ENCODE measurements at places on chromosomes 7 and 10.

DNA sequence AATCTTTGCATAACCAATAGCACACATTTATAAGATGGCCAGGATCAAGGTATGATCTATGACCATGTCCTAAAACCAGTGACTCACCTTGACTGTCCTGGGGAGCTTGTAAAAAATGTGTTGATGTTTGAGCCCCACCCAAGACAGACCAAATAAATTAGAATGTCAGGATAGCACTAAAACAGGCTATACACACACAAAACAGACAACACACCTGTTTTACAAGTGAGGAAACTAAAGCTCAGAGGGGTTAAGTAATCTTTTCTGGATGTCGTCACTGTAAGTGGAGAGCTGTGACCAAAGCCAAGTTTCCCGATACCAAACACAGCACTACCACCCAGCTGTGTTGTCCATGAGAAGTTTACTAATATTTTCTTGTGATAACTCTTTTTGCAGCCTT lies 84.5 kb downstream of the AVL9 start:
- no peak for DNase-seq

DNA sequence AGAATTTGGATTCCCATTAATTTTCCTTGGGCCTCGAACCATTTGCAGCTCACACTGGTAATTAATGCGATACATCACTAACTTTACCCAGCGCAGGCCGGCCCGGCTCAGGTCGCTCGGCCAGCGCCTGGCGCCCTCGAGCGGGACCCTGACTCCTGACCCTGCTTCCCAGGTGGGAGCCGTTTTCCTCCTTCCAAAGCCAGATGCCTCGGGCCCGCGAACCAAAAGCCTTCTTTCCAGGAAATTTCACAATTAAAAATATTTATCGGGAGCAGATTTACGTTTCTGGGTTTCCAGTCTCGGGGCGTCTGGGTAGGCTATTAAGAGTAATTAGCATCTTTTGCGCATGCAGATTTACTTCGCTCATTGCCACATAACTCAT lies 12.2 kb downstream of the LBX1 start:
- no peak for DNase-seq

- no peak for DNase-seq
These were observed 33.5 kb downstream of the SLC37A3 start for GRCh38 chr7:140364819-140365218.

GRCh38 chr7:91156316-91157185 lies 107.7 kb upstream of the FZD1 start:
- DNase-seq, result no peak

- no peak for DNase-seq
These were observed 551.6 kb downstream of the CCSER2 start for GRCh38 chr10:84879991-84880390.

- DNase-seq, result no peak
These were observed 35.8 kb downstream of the RBM17 start for GRCh38 chr10:6124666-6125065.

DNA sequence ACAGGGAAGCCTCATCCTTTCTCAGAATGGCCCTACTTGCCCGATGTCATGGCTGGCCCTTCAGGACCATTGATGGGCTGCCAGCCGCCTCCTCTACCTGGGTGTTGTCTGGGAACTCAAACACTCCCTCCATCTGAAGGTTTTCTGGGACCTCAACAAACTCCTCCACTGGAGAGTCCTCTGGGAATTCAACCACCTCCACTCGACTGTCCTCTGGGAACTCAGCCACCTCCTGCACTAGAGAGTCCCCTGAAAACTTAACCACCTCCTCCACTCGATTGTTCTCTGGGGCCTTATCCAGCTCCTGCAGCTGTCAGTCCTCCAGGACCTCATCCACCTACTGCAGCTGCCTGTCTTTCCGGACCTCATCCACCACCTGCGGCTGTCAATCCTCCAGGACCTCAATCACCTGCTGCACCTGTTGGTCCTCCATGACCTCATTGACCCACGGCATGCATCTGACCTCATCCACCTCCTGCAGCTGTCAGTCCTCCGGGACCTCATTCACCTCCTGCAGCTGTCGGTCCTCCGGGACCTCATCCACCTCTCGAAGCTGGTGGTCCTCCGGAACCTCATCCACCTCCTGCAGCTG lies 37.1 kb downstream of the MAT1A start:
- no peak for DNase-seq

DNA sequence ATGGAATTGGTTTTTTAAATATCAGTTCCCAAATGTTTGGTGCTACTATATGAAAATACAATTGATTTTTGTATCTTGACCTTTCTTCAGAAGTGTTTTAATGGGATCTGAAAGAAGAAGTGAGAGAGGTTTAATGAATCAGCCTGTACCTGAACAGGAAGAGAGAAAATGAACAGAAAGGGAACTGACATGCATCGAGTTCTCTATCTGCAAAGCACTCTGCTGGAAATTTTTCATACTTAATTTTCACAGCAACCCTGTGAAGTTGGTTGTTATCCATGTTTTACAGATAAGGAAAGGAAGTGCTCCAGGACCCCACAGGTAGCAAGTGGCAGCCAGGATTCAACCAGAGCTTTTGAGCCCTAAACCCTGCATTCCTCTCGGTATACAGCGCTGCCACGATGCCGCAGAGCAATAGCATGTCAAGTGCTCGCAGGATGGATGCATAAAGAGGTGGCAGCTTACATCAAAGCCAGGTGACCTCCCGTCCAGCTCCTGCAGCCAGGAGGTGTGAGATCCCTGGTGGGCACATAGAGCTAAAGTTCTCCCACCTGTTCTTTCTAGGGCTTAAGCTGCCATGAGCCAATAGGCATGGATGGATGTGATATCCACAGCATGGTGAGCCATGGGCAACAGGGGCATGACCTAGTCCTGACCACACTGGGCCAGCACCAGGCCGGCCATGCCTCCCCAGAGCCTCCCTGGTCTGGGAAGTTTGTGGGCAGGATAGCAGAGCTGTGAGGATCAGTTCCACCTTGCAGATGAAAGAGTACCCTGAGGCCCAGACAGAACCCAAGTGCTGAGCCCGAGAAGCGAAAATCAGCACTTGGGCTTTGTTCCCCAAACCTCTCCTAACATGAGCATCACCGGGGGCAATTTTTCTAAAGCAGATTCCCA lies 57.2 kb downstream of the CALML3 start:
- DNase-seq, result no peak

DNA sequence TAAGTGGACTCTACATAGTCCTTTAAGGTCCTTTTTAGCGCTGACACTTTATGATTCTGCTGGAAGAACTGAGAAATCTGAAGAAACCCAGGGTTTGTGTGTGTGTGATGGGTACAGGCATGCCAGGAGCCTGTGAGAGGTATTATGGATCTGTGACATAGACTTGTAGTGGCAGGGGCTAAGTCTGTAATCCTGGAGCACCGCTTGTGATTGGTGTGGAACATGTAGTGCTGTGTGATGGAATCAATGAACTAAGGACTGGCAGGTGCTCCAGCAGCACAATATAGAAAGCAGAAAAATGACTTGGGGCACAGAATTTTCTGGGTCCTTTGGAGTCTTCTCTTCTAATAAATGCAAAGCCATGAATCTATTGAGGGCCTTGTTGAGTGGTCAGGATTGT lies 163.9 kb downstream of the ST7 start:
- no peak for DNase-seq

DNA sequence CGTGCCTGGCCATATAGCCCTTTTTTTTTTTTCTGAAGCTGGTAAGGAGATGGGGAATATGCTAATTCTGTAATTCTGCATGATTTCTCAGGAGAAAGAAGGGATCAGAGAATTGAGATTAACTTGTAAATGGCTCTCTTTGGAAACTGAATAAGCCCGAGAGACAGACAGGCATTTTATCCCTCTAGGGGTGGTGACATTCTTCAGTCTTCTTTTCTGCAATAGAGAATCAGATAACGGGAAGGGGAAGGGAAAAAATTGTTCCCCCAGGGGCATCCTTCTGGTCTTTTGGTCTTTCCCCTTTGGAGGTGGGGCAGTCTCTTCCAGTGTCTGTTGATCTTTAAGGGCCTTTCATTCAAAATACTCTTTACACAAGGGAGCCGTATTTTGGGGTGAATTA lies 34.2 kb downstream of the HK1 start:
- DNase-seq, result no peak

DNA sequence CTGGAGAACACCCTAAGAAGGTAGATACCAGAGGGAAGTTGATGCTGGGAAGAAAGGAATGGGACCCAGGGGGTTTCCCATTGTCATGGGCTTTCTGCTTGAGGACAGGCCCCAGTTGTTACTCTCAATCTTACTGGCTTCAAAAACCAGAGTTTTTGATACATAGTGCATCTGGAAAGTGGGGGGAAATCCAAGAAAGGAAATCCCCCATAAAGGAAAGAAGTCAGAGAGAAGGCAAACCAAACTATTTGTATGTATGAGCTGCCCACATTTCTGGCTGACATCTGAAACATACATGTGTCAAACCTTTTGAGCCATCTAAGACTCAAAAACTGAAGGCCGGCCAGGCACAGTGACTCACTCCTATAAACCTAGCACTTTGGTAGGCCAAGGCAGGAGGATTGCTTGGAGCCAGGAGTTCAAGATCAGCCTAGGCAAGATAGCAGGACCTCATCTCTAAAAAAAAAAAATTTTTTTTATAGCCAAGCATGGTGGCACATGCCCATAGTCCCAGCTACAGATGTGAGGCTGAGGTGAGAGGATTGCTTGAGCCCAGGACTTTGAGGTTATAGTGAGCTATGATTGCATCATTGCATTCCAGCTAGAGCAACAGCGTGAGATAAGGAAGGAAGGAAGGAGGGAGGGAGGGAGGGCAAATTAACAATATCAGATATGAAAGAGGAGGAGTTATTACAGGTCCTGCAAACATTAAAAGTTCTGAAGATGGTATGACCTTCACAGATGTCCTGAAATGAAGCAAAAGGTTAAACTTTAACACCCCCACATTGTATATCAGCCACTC lies 6.7 kb upstream of the COA1 start:
- DNase-seq, result no peak

DNA sequence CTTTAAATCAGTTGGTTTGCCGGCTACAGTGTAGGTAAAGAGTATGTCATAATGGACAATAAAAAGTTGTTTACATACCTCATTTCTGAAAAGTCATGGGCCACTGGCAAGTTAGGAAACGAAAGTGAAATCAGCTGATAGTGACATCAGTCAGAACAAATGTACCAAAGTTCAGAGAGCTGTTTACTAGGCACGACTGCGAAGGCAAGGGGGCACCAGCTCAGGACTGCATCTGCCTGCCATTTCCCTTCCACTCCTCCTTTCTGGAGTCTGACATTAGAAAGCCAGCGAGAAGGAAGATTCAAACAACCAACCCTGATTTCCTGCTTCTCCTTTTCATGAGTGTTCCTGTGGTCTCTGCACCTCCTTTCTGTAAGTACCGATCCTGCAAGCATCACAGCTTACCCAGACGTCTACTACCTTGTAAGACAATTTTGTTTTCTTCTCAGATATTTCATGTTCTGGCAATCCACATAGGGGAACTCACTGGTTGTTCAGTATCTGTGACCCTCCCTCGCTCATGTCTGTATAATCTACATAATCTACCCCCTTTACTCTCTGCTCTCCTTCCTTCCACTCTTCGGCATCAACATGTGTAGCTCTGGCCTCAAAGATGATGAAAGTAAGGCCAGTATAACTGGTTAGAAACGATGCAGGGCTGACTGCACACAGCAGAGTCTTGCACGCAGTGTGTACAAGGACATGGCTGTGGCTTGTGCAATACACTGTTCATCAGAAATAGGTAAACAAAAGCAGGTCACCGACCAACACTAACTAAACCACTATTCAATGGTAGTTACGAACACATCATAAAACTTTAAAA lies at the start of gene TMEM140:
Gene TMEM140, plus strand, starts transcription at position 174 of the 823 bp plus-strand sequence. CDS start 16,370 bp downstream, outside the sequence.
- peak; percentile 63 for DNase-seq

- DNase-seq, result no peak
These were observed 172.1 kb downstream of the SLC16A9 start for GRCh38 chr10:59537501-59537900.

- DNase-seq, result no peak
These were observed 11.4 kb upstream of the RASGEF1A start for GRCh38 chr10:43278216-43278615.

GRCh38 chr10:24360282-24361127 lies 151.6 kb downstream of the KIAA1217 start:
- DNase-seq, result no peak

DNA sequence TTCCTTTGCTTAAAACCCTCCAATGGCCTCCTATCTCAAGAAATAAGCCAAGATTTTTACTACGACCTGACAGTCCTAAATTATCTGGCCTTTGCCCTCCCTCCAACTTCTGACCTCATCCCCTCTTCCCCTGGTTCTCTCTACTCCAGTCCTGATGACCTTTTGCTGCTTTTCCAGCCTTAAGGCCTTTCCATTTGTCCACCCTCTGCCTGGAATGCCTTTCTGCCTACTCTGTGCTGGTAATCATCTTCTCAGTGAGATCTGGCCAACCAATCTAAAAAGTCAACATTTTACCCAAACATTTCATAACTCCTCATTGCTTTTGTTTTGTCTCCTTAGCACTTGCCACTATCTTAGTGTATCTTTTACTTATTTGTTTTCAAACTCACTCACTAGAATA lies 75.7 kb downstream of the VPS41 start:
- DNase-seq, result no peak

GRCh38 chr7:68217426-68217825 lies 1220.8 kb downstream of the TYW1 start:
- no peak for DNase-seq

GRCh38 chr10:92627845-92628480 lies 35.0 kb downstream of the KIF11 start:
- no peak for DNase-seq

DNA sequence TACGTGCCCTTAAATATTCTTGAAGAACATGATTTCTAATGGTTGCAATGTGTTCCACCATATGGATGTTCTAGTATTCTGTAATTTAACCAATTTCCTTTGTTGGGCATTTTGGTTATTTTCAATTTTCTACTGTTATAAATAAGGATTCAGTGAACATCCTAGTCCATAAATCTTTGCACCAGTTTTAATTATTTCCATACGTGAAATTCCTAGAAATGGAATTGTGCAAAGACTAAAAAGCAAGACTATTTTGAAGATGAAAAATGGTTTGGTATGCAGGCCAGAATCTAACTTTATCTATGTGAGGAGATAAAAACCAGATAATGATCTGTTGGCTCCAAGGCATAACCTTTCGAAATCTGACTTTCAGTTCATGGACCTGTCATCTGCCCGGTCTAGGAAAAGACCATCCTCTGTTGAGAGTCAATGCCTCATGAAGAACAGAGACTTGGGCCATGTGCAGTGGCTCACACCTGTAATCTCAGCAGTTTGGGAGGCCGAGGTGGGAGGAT lies 633.2 kb upstream of the NRP1 start:
- DNase-seq, result no peak

DNA sequence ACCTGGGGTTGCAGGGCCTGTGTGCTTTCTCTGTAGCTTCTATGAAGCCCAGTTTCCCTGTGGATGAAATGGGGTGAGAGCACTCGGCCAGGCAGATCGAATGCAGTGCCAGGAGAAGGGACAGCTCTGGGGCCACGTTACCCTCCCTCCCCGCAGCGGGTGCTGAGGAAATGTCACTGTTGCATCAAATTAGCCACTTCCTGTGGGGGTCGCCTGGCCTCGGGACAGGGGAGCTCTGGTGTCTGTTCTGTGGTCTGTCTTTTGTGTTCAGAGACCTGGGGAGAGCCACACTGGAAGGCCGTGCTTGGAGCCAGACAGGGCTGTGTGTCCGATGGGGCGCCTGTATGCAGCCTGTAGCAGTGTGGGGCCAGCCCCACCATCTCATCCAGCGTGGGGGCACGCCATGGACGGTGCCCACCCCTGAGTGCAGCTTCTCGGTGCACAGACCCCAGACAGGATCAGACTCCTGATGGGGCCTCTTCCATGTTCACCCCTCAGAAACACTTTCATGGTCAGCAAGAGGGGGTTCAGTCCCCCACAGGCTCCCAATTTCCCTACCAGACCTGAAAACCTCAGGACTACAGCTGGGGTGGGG lies 13.6 kb downstream of the TTYH3 start:
- peak; percentile 24 for DNase-seq

All from activated T-helper 2 cell treated with anti-CD3 and anti-CD28 coated beads, Interferon-gamma antibody, Interleukin-2, Interleukin-4, amounts not matched to agents 10 μg/mL and 5 μg/mL and 100 μg/mL, durations not matched to agents 14 hours and 24 hours and 36 hours (primary cell).